ENCODE measurements at places on chromosomes 2 and 18.

DNA sequence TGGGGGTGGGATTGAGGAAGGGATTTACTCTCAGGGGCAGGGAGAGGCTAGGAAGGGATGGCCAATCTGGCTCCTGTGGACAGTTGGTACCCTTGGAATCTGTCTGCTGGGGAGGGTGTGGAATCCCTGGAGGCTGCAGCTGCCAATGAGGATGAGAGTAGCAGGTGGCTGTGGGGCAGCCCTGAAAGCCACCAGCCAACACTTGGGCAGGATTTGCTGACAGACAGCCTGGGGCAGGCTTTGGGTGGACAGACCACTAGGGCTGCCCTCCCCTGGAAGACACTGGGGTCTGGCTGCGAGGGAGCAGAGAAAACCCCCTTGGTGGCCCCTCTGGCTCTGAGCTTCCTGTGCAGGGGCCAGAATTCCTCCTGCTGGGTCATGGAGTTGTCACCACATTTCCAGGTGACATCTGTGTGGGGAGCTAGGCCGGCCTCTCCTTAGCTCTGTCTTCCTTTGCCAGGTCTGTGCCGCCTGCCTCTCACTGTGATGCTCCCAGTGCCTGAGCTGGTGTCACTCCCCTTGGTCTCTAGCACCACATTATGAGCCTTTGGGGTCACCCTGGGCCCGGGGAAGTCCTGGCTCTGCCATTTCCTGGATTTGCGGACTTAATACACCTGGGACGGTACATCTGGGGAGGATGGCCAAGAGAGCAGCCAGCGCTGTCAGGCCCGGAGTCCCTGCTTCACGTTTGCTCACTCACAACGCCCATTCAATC is 13.4 kb upstream of the ARHGEF4 start:
- no peak for DNase-seq

- DNase-seq: no peak
Measured at GRCh38 chr18:28582724-28583123, 405.8 kb upstream of the CDH2 start.

DNA sequence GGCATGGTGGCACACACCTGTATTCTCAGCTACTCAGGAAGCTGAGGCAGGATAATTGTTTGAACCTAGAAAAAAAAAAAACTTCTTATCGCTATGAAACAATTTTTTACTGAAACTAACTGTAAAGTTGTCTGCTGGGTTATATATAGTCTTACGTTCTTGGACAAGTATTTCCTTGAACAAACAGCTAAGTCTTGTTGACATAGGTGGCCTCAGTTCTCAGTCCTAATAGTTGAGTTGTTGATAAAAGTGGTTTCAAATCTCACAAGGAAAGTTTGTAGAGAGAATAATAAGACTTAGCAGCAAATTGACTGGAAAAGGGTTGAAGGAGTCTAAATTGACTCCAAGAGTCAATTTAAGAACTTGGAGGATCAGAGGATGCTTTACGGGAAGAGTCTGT is 166.5 kb upstream of the KCNJ3 start:
- no peak for DNase-seq

GRCh38 chr2:176876493-176877103 is 336.0 kb upstream of the HNRNPA3 start:
- no peak for DNase-seq

- DNase-seq: peak; percentile 2
Measured at GRCh38 chr18:24964216-24964615, 387.8 kb downstream of the ZNF521 start.

GRCh38 chr2:237858294-237859081 is 935 bp upstream of the RAMP1 start:
- DNase-seq: no peak

DNA sequence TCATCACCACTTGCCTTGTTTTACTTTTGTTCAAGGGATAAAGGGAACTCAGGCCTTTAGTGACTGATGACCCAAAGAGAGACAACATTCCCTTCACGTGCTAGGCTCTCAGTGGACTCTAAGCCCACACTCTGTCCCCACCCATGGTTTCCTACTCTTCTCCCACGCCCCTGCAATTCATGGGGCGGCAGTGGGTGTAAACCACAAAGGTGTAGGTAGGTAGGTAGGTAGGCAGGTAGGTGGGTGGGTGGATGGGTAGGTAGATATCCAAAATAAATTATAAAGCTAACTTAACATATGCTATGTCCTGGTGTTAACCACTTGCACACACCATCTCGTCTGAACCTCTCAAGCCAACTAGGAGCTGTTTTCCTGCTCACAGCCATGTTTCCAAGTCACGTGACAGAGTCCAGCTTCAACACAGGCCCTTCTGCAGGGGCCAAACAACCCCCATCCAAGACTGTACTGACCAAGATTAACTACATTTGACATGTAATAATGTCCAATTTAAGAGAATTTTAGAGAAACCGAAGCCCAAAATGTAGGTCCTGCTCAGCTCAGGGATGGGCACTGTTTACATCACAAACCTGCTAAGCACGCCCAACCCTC is 33.7 kb downstream of the DNMT3A start:
- DNase-seq: no peak

DNA sequence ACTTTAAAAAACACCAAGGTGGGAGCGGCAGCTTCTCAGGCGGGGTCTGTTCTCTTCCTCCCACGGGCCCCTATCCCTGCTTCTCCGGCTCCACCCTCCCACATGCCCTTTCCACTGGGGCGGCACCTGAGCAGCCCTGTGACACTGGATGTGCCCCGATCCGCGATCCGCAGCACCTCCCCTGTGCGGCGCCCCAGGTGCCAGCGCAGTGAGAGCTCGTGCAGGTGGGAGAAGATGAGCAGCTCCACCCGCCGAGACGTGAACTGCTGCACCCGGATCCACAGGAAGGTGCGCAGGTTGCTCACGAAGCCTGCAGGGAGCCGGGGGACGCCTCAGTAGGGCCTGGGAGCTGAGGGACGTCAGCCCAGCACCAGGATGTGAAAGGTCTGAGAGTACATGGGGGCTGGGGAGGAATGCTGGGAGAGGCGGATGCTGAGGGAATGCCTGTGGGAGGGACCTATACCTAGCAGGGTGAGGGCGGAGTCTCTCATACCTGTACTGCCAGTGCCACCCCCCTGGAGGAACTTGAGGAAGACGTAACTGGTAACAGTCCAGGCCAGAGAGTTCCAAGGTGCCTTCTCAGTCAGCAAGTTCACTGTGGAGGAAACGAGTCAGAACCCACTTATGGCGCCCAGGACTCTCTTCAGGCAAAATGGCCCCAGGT is 2.8 kb downstream of the ABCB6 start:
- no peak for DNase-seq

DNA sequence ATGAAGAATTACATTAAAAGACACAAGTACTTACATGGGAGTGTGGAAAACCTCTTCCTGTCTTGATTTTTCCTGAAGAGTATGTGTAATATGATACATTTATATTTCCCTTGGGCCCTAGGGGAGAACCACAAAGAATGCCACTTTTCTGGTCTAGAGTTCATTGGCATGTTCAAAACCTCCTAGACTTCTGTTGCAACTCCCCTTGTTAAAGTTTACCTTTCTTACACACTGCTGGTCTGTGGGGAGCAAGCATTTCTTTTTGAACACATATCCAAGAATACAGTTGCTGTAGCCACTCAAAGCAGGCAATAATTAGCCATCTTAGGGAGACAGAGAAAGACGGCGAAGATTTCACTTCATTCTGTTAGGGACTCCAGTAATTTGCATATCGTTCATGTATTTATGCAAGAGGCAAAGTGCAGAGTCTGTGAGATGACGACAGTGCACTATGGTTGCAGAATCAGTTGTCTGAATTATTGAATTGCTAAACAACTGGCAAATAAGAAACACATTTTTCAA is 103.5 kb downstream of the NOL4 start:
- no peak for DNase-seq

DNA sequence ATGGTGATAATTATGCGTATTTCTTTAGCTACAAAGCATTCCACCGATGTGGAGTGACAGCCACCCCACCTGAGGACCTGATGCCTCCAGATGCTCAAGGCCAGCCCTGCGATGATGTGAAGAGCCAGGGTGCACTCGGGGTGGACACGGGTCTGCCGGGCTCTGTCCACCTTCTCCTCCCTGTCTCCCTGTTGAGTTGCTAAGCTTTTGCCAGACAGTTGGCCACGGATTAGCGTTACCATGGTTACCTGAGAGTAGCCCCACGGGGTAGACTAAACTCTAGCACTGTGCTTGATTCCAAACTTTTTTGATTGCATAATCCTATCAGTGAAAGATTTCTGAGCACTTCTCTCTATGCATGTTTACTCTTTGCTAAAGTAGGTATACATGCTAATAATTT is 86.2 kb downstream of the SMIM21 start:
- no peak for DNase-seq

DNA sequence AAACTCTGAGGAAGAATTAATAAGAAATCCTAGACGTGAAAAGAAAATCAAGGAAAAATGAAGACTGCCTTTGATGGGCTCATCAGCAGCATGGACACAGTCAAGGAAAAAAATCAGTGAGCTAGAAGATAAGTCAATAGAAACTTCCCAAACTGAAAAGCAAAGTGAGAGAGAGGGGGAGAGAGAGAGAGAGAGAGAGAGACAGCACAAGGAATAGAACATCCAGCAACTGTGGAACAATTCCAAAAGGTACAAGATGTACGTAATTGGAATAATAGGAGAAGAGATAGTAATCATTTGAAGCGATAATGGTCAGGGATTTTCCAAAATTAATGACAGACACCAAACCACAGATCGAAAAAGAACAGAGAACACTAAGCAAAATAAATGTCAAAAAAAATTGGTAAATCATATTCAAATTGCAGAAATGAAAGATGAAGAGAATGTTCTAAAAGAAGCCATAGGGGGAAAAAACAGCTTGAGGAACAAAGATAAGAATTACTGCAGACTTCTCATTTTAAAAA is 54.5 kb downstream of the TBC1D8 start:
- no peak for DNase-seq

GRCh38 chr2:99504844-99505584 is 15.2 kb upstream of the REV1 start:
- DNase-seq: no peak

DNA sequence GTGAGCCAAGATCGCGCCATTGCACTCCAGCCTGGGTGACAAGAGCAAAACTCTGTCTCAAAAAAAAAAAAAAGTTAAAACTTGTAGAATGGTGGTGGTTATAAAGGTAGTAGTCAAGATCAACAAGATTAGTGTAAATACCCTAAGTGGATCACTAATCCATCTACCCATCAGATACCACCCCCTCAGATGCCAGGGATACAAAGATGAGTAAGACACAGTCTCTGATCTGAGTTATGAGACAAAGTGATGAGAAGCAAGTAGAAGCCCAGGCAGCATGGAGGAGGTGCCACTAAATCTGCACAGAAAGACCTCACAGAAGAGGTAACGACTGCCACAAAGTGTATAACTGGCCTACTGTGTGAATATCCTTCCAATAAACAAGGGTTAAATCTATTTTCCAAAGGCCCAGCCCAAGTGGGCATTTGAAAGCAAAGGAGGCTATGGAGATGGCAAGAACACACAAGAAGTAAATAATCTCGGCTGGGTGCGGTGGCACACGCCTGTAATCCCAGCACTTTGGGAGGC is 20.2 kb downstream of the NFE2L2 start:
- DNase-seq: no peak

GRCh38 chr2:18849841-18850578 is 260.6 kb upstream of the NT5C1B start:
- DNase-seq: no peak

DNA sequence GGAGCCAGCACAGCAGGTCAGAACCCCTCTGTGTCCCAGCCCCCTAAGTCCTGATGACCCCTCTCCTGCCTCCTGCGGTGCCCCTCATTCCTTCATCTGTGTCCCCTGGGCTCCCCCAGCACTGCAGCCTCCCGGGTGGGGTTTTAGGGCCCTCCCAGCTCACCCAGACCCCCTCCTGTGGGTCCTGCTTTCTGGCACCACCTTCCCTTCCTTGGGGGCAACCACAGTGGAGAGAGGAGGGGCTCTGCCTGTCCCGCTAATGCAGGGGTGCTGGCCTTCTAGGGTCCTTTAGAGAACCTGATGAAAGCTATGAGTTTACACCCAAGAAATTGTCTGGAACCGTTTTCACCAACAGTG is 42.7 kb upstream of the ALPP start:
- DNase-seq: no peak

DNA sequence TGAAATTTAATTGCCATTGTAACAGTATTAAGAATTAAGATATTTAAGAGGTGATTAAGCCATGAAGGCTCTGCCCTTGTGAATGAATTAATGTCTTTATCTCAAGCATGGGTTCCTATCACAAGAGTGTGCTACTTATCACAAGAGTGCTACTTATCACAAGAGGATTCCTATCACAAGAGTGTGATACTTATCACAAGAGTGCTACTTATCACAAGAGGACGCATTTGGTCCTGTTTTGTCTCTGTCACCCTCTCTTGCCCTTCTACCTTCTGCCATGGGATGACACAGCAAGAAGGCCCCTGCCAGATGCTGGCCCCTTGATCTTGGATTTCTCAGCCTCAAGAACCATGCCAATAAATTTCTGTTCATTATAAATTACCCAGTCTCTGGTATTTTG is 13.2 kb upstream of the COL5A2 start:
- no peak for DNase-seq

GRCh38 chr2:9637330-9637729 is 6.5 kb upstream of the YWHAQ start:
- no peak for DNase-seq

GRCh38 chr2:10297959-10298531 is 4.7 kb upstream of the HPCAL1 start:
- DNase-seq: peak; percentile 61

- no peak for DNase-seq
Measured at GRCh38 chr2:98508709-98509066, 64.0 kb downstream of the INPP4A start.

DNA sequence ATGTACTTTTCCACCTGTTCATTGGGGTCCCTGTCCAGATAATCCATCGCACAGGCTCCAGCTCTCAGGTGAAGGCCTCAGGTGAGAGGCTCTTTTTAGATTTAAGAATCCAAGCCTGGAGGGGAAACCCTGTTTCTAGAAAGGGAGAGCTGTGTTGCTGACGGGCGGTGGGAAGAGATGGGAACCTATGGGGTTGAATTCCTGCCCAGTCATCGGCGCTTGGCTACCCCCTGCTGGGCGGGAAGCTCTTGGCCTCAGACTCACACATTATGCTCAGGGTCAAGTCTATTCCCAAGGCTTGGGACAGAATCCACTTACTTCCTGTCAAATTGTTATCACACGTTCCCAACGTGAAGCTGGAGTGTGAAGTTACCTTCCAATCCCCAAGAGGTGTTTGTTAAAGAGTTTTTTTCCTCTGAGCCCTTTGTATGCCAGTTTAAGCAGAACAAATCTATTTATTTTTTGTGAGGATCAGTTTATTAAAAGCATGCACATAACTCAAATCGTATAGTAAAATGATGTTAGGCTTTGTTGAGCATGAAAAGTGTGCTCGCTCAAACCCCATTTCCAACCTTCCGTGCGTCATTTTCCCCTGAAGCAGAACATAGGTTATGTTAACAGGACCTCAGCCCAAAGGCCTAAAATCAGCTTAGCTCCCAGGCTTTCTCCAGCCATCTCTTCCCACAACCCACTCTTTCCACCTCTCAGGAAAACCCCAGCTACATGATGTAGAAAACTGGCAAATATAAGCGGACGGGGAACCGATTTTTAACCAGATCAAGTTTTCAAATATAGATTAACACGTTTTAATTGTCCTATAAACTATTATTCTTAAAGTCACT is 181.7 kb upstream of the ETAA1 start:
- no peak for DNase-seq

- DNase-seq: no peak
Measured at GRCh38 chr2:8324901-8325300, 357.0 kb upstream of the ID2 start.
